ENCODE measurements at places on chromosomes 7 and 10. TPM values are rescaled to one million over a fixed set of nuclear protein-coding genes. Genes with fewer than 3 reads are reported as not detected.

DNA sequence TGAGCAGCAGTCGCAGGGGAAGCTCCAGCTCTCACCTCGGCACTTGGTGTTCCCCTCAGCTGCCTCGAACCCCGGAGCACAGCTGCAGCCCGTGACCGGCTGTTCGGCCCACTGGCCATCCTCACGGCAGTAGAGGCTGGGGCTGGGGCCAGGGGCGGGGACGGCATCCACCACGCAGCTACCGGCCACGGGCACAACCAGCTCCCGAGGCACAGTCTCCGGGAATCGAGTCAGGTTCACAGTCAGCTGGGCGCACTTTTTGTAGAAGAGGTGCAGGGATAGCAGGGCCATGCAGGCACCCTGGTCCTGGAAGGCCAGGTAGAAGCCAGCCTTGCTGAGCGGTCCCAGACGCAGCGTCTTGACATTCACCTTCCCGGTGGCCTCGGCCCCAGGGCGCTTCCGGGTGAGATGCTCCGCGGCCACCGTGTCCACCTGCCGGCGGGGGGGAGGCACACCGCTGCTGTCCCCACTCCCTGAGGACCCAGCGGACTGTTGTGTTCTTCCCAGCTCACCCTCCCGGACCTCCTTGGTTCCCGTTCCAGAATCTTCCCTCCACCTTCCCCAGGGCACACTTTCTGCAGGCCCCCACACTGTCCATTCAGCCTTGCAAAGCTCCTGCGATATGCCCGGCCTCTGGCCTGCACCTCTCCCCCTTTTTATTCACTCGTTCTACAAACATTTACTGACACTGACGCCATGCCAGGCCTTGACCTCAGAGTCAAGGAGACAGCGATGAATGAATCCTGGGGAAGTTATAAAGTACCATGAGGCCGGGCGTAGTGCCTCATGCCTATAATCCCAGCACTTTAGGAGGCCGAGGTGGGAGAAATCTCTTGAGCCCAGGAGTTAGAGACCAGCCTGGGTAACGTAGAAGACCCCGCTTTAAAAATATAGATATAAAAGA is 4.8 kb downstream of the EPHB4 start:
- no peak for DNase-seq

- no peak for DNase-seq
Measured at GRCh38 chr10:70041016-70041415, 11.6 kb upstream of the MACROH2A2 start.

GRCh38 chr10:80598084-80598798 is 60.5 kb downstream of the SH2D4B start:
- DNase-seq, result no peak

Gene ING3
- 26.3 TPM for total RNA-seq

DNA sequence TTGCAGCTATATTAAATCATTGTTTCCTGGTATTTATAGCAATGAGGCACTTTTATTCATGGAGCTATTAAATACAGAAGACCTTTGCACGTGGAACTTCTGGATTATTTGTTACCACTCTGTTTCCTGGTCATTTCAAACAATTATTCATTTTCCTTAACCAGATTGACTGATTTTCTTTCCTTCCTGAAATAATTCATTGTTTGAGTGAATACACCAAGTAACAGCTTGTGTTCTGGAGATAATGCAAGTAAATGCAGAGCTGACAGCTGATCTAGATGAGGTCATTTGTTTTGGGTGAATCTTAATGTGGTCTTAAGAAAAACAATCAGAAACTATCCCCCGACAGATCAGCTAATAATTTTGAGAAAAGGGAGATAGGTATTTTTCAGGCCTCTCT is 497.7 kb downstream of the KIF20B start:
- DNase-seq, result peak; percentile 2

GRCh38 chr7:46218461-46219200 is 297.6 kb upstream of the IGFBP3 start:
- no peak for DNase-seq

DNA sequence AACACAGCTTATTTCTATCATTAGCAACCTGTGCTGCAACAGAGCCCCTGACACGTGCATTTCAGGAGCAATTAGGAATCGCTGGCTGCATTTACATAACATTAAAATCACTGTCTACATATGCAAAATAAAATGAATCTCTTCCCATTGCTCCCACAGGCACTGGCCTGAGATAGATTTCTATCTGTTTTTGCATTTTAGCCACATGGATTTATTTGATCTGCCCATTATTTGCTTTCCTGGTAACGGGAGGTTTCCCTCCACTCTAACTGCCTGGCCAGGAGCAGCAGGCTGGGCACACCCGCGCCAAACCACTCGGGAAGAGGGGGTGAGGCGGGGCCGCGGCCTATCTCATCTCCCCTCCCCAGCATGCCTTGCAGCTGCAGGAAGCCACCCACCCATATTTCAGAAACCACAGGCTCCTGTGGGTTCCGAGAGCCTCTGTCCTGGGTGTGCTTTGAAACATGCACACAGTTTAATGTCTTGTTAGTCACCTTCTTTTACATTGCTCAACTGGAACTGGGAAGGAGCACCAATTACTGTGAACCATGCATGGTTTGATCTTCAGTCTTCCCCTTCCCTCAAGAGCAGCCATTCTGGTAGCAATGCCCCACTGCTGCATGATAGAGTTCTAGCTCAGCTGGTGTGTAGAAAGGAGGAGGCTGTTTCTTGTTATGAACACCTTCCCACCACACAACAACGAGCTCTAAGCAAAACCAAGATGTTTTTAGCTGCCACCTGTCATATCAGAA is 37.7 kb upstream of the IKZF1 start:
- no peak for DNase-seq

DNA sequence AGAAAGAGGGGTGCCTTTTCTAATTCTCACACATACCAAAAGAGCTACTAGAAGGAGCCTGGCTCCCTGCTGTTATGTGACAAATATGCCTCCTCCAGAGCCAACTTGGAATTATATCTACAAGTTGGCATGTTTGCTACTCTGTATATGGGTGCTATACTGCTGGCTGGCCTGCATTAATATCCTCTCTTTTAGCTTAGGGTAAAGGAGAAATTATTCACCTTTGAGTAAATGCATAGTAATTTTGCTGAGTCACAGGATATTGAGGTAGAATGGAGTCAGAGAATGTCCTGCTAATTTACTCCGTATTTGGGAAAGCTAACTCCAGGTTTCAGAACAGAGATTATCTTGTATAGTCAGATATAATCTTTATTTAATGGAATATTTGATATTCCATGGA is 24.2 kb upstream of the LIPN start:
- no peak for DNase-seq

Gene HKDC1
- total RNA-seq, result 0.13 TPM

DNA sequence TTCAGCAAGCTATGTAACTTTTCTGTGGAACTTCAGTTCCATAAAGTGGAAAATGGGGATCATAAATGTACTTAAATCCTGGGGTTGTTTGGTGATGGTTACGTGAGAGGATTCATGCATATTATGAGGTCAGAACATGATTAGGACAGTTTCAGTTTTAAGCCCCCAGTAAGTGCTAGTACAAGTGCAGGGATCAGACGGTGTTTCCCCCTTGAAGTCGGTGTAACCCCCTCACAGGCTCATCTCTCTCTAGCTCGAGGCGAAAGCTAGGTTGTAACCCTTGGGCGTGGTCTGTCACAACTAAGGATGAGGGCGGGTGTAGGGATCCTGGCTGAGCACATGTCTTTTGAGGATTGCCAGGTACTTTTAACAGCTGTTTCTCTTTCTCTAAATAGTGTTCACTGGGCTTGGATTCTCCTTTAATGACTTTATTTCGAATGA is 84.7 kb downstream of the SPAG6 start:
- DNase-seq, result no peak

- peak; percentile 64 for DNase-seq
Measured at GRCh38 chr7:98365863-98366561, 34.9 kb downstream of the BAIAP2L1 start.

Gene BPGM
- total RNA-seq, result 10.9 TPM

Gene CXCL12
- total RNA-seq, result 0.77 TPM
